Fibroblast of skin of left biceps (primary cell): ENCODE measurements at places on chromosomes 4 and X.

- DNase-seq: no peak
These were observed 260.9 kb upstream of the RPS6KA3 start for GRCh38 chrX:20527558-20528011.

- no peak for DNase-seq
These were observed 448.2 kb downstream of the PCDH10 start for GRCh38 chr4:133597251-133597650.

DNA sequence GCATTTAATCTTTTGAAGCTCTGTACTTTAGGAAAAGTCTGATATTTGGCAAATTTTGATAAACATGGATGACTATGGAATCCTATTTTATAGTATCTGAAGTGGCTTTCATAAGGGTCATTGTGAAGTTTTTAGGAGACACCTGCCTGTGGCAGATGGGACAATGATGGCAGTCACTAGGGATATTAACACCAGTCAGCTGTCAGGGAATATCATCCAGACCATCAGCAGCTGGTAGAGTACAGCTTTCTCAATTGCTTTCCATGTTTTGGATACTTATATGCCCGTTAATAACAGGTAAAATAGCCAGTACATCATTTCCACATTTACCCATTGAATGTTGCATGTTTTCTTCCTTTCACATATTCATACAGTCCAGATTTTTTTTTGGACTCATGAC, 39.1 kb downstream of the NPNT start:
- no peak for DNase-seq

DNA sequence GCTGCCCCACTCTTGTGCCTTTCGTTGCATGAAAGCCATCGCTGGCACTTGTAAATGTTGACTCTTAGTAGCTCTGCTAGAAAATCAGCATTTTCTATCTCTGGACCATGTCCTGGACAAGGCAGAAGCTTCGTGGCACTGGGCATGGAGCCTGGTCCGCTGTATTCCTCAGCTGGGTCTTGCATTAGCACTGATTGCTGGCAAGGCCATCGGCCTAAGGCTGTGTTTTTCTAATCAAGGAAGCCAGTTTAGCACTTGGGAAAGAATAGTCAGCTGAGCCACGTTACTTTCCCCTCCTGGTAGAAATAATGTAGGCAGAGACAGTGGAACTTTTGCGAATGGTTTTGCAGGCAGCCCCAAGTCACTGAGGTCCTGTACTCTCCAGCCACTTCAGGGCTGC, 180.2 kb upstream of the EOLA2 start:
- DNase-seq: no peak

DNA sequence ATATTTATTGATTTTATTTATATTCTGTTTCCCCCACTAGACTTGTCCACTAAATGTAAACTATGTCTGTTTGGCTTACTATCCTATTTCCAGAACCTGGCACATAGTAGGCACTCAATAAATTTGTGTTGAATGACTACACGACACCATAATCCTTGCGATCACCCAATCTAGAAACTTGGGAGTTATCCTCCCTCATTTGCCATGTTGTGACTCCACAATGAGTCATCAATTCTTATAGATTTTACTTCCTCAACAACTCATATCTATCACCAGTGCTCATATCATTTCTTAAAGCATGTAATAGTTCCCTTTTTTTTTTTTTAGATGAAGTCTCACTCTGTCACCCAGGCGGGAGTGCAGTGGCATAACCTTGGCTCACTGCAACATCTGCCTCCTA, 39.9 kb upstream of the VAMP7 start:
- no peak for DNase-seq

- no peak for DNase-seq
These were observed 784 bp downstream of the MAP7D3 start for GRCh38 chrX:136250191-136251040.

DNA sequence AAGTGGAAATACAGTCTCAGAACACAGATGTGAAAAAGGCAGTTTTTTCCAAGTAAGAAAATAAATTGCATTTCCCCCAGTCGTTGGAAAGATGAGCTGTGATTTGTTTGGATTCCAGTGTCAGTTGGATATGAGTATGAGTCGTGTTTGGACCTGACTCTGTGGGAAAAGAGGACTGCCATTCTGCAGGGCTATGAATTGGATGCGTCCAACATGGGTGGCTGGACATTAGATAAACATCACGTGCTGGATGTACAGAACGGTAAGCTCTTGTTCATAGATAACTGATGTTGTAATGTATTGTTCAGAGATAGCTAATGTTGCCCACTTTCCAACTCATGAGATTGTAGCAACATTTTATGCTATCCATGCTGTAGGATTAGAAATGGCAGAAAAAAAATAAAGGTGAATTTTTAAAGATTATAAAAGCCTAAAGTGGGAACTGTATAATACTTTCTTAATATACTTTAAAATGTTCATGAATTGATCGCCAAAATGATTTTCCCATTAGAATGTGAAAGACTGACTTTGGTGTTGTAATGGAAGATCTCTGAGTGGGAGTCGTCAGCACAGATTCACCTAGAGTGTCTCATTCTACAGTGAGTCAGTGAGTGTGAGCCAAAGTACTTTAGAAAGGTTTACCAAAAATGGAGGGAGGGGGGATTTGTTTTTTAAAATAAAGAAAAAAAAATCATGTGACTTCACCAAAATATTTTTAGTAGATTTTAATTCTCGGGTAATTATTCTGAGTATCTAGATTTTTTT, 178.7 kb downstream of the DCTD start:
- no peak for DNase-seq

- DNase-seq: no peak
These were observed 38.0 kb upstream of the DSPP start for GRCh38 chr4:87570290-87570805.

- DNase-seq: no peak
These were observed 78.7 kb downstream of the SYNPO2 start for GRCh38 chr4:118967393-118967792.

GRCh38 chr4:174749091-174749490, 80.0 kb downstream of the GLRA3 start:
- no peak for DNase-seq

- no peak for DNase-seq
These were observed 44.0 kb upstream of the TLR2 start for GRCh38 chr4:153639833-153640802.

GRCh38 chrX:150574559-150575418, 6.4 kb downstream of the MTM1 start:
- DNase-seq: no peak

GRCh38 chrX:29471829-29472228, 743.5 kb upstream of the MAGEB2 start:
- DNase-seq: no peak

DNA sequence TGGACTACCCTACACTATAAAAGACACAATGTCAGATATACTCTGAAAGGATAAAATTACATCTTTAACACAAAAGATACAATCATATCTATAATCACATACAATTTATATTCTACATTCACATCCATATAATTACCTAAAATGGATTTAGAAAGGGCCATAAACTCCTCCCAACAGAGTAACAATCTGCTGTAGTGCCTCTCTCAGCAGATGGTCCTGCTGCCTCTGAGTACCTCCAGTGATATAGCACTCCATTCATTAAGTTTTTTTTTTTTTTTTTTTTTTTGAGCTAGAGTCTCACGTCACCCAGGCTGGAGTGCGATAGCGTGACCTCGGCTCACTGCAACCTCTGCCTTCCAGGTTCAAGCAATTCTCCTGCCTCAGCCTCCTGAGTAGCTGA, 7.4 kb downstream of the ANKRD37 start:
- no peak for DNase-seq

DNA sequence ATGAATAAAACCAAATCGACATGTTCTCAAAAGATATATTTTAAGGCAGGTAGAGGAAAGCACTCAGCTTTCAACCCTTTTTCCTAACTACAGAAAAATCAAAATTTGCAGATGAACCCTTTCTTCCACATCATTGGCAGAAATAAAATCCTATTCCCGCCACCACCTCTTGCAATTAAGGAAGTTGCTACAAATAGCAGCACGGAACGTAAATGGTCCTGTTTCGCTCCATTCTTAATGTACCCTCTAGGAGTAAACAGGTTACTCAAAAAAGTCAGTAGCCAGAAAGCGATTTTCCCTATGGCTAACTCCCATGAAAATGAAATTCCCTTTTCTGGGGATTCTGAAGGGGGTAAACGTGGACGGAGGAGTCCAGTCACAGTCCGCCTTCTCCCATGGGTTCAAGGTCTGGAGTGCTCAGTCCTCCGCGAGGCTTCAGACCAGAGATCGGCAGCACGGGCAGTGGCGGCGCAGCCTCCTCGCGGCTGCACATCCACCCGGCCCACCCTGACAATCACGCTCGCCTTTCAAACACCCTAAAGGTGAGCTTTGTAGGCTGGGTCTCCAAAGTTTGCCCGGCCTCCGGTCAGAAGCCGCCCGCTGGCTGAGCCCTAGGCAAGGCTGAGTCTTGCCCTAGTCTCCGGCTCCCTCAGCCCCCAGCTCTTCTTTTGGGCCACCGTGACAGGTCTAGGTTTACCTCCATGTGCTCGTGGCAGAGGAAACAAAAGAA, 1.8 kb downstream of the ATP11C start:
- DNase-seq: no peak

DNA sequence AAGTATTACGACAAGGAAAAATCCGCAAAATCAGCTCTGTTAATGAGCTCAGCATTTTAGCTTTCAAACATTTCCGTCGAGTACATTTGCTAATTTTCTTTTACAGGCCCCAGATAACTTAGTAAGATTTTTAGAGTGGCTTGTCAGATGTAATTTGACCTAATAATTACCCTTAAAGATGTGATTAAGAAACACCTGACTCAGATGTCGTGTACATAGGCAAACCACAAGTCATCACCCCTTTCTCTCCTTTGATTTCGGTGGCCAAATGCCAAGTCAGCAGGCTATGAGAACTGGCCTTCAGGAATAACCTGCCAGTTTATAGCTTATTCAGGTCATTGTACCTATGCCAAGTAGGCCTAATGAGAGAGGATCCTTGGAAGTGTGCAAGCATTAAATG, 369.6 kb downstream of the PCDH7 start:
- no peak for DNase-seq

DNA sequence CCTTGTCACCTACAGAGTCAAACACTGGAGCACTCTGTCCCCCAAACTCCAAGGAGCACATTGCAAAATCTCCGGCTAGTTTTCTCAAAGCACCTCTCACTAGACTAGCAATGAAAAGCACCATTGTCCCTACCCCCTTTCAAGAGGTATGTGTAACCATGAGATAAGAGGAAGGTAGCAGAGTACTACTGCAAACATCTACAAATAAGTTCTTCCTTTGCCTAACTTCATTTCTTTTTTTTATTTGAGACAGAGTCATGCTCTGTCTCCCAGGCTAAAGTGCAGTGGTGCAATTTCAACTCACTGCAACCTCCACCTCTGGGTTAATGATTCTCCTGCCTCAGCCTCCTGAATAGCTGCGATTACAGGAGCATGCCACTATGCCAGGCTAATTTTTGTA, 17.7 kb downstream of the PPP4R3C start:
- DNase-seq: no peak

GRCh38 chrX:131235768-131236545, 53.1 kb downstream of the IGSF1 start:
- DNase-seq: no peak

- no peak for DNase-seq
These were observed 80.5 kb downstream of the CASP3 start for GRCh38 chr4:184568770-184569169.

DNA sequence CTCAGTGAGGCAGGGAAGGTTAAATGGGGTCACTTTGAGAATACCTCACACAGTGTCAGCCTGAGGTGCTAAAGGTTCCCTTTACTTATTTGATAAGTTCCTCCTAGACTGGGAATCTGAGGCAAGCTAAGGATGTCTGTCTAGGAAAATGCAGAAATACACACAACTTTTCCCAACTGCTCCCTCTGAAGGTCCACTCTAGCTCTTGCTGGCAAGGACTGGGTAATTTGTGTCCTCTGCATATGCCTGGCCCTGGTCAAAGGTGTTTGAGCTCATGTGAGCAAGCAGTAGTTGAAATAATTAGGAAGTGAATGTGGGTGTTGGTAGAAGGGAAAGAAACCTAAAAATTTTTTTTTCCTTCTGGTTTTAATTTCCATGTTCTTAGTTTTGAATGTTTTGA, 21.3 kb downstream of the TXLNG start:
- no peak for DNase-seq

- DNase-seq: no peak
These were observed 15.1 kb downstream of the C4orf36 start for GRCh38 chr4:86876894-86877685.

DNA sequence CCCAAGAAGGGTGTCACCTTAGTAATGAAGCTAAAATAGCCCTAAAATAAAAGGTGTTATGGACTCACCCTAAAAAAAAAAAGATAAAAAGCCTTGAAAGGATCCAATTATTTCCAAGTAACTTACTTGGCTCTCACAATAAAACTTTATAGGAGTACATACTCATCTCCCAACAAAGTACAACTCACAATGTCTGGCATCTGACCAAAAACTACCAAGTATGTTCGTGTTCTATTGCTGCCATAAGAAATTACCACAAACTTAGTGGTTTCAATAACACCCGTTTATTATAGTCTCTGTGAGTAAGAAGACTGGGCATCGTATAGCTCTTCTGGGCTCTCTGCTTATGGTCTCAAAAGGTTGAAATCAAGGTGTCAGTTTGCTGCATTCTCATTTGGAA, 51.0 kb downstream of the BEX1 start:
- DNase-seq: no peak

- DNase-seq: no peak
These were observed 162.8 kb upstream of the PRDX4 start for GRCh38 chrX:23504540-23504884.

DNA sequence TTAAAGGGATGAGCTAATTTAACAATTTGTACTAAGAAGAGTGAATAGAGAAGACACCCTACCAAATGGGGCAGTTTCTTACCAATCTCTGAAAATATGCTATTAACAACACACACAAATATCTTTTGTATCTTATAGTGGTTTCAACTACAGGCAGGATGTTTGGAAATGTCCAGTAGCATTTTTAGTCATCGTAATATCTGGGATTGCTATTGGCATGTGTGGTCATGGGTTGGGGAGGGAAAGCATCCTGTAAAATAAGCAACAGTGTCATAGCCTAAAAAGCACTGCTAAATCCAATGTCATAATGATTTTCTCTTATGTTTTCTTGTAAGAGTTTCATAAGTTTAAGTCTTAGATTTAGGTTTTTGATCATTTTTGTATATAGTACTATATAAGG, 29.3 kb upstream of the ABCG2 start:
- no peak for DNase-seq

DNA sequence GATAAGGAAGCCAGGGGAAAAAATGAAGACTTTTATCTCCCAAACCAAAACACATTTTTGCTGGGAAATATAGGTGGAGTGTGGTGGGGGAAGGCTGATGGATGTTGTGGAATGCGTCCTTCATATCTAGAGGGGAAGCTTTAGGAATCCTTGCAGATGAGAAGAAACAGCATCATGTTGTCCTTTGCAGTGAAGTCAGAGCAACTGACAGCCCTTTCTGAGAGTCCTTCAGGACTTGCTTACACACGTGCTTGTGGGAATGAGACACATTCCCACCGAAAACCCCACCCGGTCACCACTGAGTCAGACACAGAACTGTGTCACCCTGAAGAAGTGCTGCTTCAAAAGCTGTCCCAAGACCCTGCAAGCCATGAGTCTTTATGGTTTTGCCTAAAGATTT, 81.5 kb downstream of the SHROOM2 start:
- no peak for DNase-seq

- DNase-seq: no peak
These were observed 967.8 kb upstream of the DIAPH2 start for GRCh38 chrX:95716841-95717240.
